SK-N-SH treated with all-trans-retinoic acid at 6 μM for 48 hours (cell line): ENCODE measurements at places on chromosomes 13 and 19.

- ATAC-seq, result no peak
These were observed 3.7 kb downstream of the KLF5 start for GRCh38 chr13:73062468-73062867.

DNA sequence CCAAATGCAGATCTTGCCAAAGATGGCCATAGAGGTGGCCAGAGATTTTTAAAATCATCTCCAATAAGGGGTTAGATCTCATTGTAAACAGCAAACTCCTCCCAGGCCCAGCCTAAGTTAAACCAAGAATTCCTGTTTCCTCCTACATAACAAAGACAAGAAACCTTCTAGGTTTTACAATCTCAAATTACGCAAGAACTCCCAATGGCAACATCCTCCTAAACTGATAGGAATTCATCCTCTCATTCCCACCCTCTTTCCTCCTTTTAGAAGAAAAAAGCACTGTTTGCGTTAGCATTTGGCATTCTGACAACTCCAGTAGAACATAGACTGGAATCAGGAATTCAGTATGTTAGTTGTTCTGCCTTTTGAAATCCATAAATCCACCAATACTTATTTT, 14.6 kb downstream of the PROSER1 start:
- no peak for ATAC-seq

- ATAC-seq, result peak; percentile 83
These were observed 4.7 kb downstream of the EPS8L1 start for GRCh38 chr19:55080121-55080967.

DNA sequence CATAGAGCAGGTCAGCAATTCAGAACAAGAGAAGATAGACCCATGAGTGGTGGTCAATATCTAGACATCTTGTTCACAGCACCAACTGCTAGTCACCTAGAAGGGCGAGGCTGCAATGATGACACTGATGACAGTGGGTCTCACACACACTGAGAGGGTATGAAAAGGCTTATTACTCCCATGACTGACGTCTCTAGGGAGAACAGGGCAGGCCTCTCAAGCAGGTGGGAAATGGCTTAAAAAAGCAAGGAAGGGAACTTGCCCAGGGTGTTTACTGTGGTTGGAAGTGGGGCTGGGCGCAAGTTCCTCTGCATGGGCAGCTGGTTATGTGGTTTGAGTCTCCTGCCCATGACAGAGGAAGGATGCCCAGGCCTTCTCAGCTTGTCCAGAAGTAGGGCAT, 33.8 kb downstream of the ZNF44 start:
- no peak for ATAC-seq
